ENCODE measurements at places on chromosomes 2 and 18. TPM values are rescaled to one million over a fixed set of nuclear protein-coding genes. Genes with fewer than 3 reads are reported as not detected.

- no peaks in the 10 kb centered on the region for H3K36me3 ChIP-seq
- peak; percentile 30 for DNase-seq
- no peaks in the 10 kb centered on the region for H3K27me3 ChIP-seq
- H3K27ac ChIP-seq, result no peak overlapping the region
- no peaks in the 10 kb centered on the region for H3K4me1 ChIP-seq
These were observed 107.6 kb upstream of the RMP24 start for GRCh38 chr18:35864916-35865315.

DNA sequence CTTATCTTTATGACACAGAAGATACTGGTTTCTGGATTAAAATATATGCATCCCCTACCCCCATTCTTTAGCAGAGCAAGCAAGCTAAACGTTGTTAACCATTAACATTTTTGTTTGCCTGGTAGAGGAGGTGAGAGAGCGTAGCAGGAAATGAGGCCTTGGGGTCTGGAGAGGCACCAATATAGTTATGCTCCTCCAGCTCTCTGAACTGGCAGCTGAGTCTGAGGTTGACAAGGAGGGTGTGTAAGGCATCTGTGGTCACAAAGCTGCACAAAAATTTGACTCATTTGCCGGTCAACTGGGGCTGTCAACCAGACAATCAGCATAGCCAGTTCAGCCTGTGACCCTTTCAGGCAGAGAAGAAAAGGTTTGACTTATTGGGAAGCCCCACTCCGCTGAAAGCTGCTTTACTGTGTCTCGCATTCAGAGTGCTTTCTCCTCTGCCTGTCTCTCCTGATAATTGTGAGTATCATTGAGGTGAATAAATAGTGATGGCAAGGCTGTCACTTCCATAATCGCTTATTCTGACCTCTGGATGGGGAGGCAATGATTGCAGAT lies 647.5 kb upstream of the SETBP1 start:
- no peak overlapping the region for H3K27ac ChIP-seq
- DNase-seq, result no peak
- peaks cover 3% of the 10 kb centered on the region for H3K4me1 ChIP-seq
- no peaks in the 10 kb centered on the region for H3K36me3 ChIP-seq

DNA sequence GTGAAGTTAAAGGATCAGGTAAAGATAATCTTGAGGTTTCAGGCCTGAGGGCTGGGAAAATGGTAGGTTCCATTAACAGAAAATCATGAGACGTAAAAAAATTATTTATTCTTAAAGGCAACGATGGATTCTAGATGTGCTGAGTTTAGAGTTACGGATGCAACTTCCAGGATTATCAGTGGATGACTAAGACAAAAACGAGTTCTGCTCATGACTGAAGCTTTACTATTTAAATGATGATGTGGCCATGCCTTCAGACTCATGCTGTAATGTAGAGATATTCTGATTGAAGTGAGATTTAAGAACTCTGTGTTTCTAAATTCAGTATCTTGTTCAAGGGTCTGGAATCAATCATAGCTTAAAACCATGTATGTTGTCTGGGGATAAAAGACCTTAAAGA lies 5.0 kb downstream of the TMEM237 start:
- H3K27me3 ChIP-seq, result no peaks in the 10 kb centered on the region
- H3K4me1 ChIP-seq, result no peaks in the 10 kb centered on the region
- no peak for DNase-seq
- no peak overlapping the region for H3K4me3 ChIP-seq
- no peak overlapping the region for H3K27ac ChIP-seq

- no peak overlapping the region for H3K4me3 ChIP-seq
- no peaks in the 10 kb centered on the region for H3K36me3 ChIP-seq
- no peak overlapping the region for H3K27ac ChIP-seq
- no peaks in the 10 kb centered on the region for H3K27me3 ChIP-seq
These were observed 390.2 kb upstream of the SETBP1 start for GRCh38 chr18:44290366-44290977.

- H3K27me3 ChIP-seq, result no peaks in the 10 kb centered on the region
- DNase-seq, result no peak
- no peaks in the 10 kb centered on the region for H3K4me1 ChIP-seq
- no peaks in the 10 kb centered on the region for H3K36me3 ChIP-seq
- no peak overlapping the region for H3K27ac ChIP-seq
These were observed 154.4 kb downstream of the NAPG start for GRCh38 chr18:10680271-10680596.

Gene RBKS
- 1.1 TPM for total RNA-seq

Gene TMEM18
- total RNA-seq, result 22.3 TPM
